ENCODE measurements at places on chromosomes 1 and 21.
A peak's percentile ranks its signal among the peaks of the same experiment; 100 is the strongest.

- no peak for DNase-seq
Measured at GRCh38 chr1:35475856-35476674, 81.1 kb downstream of the KIAA0319L start.

DNA sequence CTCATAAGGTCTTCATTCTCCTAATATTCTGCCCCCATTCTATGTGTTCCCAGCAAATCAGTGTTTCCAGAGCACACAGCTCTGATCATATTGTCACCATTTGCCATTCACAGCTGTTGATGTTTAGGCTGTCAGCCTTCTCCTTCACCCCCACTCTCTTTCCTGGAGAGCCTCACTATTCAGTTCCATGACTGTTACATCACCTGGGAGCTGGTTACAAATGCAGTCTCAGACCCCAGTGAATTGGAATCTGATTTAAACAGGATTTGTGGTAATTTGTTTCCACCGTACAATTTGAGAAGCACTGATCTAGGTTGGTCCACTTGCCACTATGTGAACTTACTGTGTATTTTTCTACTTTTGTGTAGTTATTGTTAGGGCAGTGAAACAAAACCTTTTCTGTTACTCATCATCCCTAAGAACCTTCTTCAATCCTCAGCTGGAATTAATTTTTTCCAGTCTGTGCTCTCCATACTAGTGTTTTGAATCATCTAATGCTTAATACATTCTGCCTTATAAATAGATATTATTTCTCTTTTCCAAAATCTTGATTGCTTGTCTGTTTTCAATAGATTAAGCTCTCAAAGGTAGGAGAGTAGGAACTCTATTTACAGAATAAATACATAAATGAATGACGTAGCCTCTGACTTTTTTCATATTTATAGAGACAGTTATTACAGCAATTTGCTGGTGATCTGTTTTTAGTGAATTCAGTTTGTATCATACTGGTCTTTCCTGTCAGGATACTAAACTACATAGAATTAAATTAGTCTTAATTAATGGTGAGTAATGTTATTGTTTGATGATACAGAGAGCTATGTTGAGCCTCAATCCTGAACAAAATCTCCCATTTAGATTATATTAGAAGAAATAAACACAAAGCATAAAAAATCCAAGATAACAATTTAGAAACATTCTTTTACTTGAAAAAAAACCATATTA, 8.1 kb downstream of the SNX7 start:
- DNase-seq = no peak

GRCh38 chr1:7253118-7253480, 467.8 kb downstream of the CAMTA1 start:
- peak; percentile 46 for DNase-seq

GRCh38 chr1:94743862-94744261, 76.3 kb upstream of the SLC44A3 start:
- DNase-seq = no peak

- no peak for DNase-seq
Measured at GRCh38 chr1:92980732-92981647, 19.7 kb upstream of the DIPK1A start.

DNA sequence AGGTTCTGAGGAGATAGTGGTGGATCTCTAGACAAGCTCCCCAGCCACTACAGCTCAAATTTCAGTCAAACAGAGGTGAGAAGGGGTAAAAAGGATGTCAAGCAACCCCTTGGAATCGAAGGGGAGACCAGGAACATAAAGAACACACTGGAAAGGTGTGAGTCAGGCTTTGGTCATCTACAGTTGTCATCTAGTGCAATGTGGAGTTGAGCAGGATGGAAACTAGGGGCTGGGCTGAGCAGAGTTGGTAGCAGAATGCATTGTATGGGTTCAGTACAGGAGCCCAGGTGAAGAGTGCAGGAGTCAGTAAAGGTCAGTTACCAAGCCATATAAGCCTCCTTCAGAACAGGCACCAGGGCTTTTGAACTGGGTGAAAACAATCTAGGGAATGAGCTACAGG, 52.7 kb upstream of the VAV3 start:
- DNase-seq = peak; percentile 45

GRCh38 chr21:42347601-42348327, 3.0 kb downstream of the TFF2 start:
- no peak for DNase-seq

GRCh38 chr21:40445349-40445921, 401.5 kb downstream of the DSCAM start:
- DNase-seq = no peak

DNA sequence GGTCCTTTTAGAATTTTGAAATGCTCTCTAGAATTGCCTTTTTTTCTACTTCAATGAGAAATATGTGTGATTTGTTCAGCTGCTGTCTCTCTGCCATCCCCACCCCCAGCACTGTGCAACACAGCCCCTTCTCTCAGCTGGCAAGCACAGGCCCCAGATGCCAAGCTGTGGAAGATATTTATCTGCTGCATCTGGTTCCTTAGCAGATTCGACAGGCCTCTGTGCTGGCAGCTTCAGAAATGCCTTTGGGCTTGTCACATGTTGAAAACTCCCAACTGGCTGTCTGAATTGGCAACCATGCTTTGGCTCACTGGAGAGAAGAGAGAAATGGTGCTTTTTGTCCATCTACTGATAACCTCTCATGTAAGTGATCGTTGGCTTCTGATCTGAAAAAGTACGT, 206.7 kb upstream of the C1orf87 start:
- DNase-seq = no peak

DNA sequence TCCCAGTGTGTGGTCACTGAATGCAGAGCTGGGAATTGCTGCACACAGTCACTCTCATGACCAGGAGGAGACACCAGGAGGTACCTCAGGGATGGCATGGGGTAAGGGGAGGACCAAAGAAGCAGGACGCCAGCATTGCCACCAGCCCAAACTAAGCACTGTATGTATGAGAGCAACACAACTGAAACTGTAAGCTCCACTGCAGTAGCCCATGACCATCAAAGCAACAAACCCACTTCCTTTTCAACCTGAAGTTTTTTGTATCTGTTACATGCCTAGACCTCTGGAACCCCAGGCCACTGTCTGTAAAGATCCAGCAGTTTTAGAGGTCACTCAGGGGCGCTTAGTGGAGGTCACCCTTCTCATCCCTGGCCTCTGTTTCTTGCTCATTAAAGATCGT, 164.3 kb downstream of the SETD4 start:
- DNase-seq = no peak

DNA sequence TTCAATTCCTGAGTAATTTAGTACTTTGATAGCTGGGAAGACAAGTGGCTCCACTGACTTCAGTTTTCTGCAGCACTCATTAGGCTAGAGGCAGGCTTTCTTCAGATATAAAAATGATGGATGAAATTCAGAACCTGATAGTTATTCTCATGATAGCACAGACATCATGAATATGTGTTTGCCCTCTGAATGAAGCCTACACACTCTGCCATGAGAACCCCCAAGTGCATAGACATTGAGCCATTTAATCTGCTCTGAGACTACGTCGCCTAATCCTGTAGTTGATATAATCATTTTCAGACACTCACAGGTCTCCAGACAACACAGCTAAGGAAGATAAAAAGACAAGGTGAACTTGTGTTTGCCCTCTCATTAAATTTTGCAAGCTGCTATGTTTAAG, 566.1 kb downstream of the AMY1C start:
- no peak for DNase-seq

DNA sequence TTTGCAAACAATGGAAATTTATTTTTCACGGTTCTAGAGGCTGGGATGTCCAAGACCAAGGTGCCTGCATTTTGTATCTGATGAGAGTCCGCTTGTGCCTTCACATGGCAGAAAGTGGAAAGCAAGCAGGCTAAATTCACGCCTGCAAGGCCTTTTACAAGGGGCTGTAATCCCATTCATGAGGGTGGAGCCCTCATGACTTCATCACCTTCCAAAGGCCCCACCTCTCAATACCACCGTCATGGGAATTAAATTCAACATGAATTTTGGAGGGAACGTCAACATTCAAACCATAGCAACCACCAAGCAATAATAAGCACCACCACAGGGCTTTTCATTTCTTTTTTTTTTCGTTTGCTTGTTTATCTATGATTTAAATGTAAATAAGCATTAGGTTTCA, 115.3 kb downstream of the C1orf21 start:
- no peak for DNase-seq

DNA sequence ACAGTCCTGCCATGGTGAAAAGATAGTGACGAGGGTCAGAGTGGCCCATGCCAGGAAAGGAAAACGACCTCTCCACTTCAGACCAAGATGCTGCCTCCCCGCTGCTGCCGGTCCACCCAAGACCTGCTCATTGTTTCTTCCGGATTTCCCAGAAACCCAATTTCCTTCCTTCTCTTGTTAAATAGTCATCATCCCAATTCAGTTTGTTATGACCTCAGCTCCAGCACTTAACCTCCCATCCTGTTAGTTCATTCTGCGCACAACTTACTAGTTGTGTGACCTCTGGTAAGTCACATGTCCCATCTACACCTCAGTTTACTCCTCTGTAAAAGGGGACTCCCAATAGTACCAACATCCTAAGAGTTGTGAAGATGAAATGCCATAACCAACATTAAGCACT, 29.9 kb upstream of the PPP1R15B start:
- DNase-seq = no peak

DNA sequence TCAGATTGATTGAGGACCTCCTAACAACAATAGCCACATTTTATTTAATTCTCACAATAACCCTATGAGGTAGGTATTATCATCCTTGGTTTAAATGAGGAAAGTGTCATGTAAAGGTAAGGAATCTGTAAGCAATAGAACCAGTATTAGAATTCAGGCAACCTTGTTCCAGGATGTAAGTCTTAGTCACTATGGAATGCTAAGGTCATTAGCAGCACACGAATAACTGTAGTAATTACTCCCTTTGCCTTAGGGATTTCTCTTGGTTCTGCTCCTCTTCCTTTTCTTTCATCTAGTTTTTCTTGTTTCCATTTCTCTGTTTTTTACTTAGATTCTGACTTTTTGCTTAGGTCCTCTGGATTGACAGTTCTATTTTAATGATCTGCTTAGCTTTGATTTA, 23.1 kb upstream of the ATP6V1G3 start:
- DNase-seq = no peak

GRCh38 chr1:52551507-52552235, 1.2 kb downstream of the TUT4 start:
- DNase-seq = no peak

- no peak for DNase-seq
Measured at GRCh38 chr21:45161038-45161945, 86.9 kb downstream of the ADARB1 start.

GRCh38 chr1:240111558-240111957, 19.9 kb downstream of the FMN2 start:
- DNase-seq = peak; percentile 41

- DNase-seq = peak; percentile 7
Measured at GRCh38 chr1:196002906-196003305, 605.3 kb downstream of the KCNT2 start.

GRCh38 chr1:42035205-42035829, 116.6 kb upstream of the HIVEP3 start:
- DNase-seq = peak; percentile 4

- no peak for DNase-seq
Measured at GRCh38 chr1:84311296-84311695, 9.8 kb downstream of the SAMD13 start.

- no peak for DNase-seq
Measured at GRCh38 chr1:161287482-161288054, 22.2 kb downstream of the MPZ start.

DNA sequence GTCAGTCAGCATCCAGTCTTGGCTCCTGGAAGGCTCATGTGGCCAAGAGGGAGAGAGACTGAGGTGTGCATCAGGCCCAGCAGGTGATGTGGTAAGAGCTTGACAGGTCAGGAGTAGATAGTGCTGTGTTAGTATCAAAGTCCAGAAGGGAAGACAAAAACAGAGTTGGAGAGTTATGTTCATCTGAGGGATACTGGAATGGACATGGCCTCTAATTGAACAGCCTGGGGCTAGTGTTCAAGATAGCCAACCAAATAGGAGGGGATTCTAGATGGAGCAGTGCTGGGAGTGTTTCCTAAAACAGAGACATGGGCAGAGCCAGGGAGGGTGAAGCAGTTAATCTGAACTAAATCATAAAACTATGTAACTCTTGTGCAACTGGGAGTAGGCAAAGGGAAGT, 120.7 kb upstream of the MARK1 start:
- DNase-seq = no peak

DNA sequence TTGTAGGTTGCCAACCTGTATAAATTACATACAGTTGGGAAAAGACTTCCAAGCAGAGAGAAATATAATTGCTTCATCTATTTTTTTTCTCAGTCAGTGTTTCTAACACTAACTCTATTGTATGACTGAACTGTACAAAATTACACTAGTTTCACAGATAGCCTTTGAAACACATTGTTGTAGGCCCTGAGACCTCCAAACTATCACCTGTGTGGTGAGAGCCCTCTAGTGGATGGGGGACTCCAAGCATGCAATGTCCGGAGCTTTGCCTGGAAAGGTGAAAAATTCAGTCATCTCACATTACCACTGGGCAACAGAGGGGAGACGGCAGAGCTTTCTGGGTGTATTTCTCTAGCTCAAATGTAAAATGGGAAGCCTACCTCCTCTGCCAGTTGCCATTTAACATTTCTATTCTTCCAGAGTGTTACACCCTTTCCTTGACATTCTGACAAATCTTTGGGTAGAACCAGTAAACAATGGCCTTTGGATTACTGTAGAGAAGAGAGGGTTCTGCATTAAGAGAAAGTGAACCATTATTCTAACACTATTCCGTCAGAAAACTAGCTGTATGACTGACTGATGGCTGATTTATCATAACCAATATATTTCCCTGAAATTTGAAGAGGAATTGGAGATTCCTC, 212.2 kb downstream of the LYPLAL1 start:
- DNase-seq = peak; percentile 53

DNA sequence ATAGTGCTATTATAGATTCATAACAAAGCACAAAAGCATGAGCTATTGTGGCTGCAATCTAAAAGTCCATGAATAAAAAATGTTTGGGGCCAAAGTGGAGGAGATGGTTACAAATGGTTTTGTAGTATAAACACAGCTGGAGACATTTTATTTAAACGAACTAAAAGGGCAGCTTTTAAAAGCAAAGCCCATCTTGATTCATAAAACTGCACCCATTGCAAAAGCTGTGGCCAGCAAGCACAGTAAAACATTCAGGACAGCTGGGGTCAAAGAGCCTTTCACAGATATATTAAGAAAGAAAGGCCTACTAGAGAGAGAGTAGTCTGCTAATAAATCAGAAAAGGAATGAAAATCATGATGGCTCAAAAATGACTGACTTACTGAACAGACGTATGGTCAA, 520.8 kb downstream of the NUF2 start:
- DNase-seq = no peak
